ENCODE measurements at places on chromosomes 7 and 10. TPM values are rescaled to one million over a fixed set of nuclear protein-coding genes. Genes with fewer than 3 reads are reported as not detected.

CRYGN gene
- not detected for total RNA-seq

UPK3BL2 gene
- 1.3 TPM for total RNA-seq

CCDC146 gene
- 0.32 TPM for total RNA-seq

CBX3 gene
- 218 TPM for total RNA-seq

HOXA4 gene
- total RNA-seq: 2.3 TPM

All from A549 treated with Hydrocortisone at 1 μM for 4 hours (cell line).